Activated CD4-positive, alpha-beta T cell treated with anti-CD3 and anti-CD28 coated beads, Interleukin-2, Interleukin-4, amounts not matched to agents 100 ng/mL and 50 ng/mL, durations not matched to agents 16 hours and 8 hours (primary cell): ENCODE measurements at places on chromosomes 2 and 18.

GRCh38 chr2:100136310-100136709 is 6.1 kb downstream of the AFF3 start:
- DNase-seq, result peak; percentile 72

GRCh38 chr2:183059561-183059960 is 19.0 kb upstream of the DUSP19 start:
- peak; percentile 10 for DNase-seq

DNA sequence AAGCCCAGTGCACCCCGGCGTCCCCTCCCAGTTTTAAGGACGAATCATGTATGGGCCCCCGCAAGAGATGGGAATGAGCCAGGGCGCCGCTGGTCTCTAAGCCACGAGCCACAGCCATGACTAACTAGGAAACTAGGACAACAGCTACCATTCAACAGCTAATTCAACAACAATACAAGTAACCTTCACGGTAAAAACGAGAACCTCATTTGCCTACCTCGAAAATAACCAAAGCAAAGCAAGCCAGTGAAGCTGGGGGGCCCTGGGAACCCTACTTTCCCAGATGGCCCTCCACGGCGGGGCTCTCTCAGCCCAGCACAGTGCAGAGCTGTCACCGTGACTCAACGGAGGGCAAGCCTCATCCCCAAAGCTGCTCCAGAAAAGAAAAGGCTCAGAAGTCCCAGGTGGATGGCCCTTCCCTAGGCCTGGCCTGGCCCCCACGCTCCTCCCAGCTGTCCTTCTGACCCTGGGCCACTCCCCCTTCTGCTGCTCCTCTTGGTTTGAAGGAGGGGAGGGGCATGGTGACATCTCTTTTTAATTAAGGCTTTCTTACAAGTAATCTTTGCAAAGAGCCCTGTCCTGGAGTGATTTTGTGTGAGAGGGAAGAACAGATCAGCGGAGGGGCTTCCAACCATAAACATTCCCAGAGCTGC is 126.3 kb downstream of the HDAC4 start:
- no peak for DNase-seq

- no peak for DNase-seq
Observed at GRCh38 chr2:166229678-166230023, 101.8 kb upstream of the SCN1A start.

- no peak for DNase-seq
Observed at GRCh38 chr2:75720525-75720924, 9.8 kb upstream of the GCFC2 start.

DNA sequence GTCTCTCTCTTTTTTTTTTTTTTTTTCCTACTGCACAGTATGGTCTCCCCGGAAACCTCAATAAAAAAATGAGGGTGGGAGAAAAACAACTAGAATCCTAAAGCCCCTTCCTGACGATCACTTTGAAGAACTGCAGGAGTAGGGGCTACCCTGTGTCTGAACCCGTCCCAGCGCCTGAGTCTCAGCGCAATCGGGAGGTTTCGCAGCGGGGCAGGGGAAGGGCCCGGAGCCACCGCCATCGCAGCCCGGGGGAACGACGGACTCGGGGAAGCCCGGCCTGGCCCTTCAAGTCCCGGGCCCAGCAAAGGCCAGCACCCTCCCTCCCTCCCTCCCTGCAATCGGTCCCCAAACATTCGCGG is 411 bp downstream of the NARS1 start:
- DNase-seq, result no peak

DNA sequence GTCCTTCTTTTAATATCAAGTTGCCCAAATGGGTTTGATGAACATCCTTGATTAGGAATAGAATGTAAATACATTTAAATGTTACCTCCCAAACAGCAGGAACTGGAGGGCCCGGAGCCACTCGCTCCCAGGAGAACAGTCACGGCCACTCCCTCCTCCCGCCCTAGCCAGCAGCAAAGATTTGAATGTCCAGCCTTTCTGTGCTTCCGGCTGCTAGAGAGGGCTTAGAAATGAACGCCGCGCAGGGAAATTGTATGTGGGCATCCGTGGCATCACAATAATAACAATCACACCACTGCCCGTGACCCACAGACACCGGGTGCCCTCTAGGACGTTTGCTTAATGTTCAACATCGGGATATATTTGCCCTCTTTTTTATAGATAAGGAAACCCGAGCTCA is 164.9 kb upstream of the SALL3 start:
- no peak for DNase-seq

- DNase-seq, result no peak
Observed at GRCh38 chr2:23388294-23388693, 3.3 kb downstream of the KLHL29 start.

- DNase-seq, result no peak
Observed at GRCh38 chr18:13616525-13617035, 109.8 kb downstream of the FAM210A start.
